Effector memory CD4-positive, alpha-beta T cell (primary cell): ENCODE measurements at places on chromosomes 7 and 10.

DNA sequence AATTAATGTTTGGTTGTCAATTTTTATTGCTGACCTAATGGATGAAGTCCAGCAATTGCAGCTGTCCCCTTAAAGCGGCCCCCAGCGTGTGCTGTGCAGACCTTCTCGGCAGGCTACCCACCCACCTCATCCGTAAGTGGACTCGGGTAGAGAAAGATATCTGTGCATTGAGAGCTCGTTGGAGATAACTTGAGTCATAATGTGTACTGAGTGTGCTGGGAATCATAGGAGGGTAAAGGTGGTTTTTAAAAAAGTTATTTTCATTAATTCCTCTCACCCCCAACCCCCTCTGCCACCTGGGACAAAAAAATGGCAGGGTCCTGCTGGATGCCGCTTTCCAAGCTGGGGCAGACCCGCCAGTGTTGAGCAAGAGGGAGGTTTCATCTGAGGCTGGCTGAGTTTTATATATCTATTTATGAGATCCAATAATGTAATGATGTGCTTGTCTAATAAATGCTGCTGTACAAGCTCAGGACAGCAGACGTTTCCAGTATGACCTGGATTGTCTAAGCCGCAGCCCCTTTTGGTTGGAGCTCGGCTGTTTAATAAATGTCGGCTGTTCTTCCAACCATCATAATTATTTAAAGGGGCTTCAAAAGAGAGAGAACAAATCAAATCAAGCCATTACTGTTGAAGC is 119.1 kb downstream of the NKX6-2 start:
- no peaks in the 10 kb centered on the region for H3K36me3 ChIP-seq
- no peak for DNase-seq
- no peaks in the 10 kb centered on the region for H3K4me1 ChIP-seq
- H3K27me3 ChIP-seq: no peaks in the 10 kb centered on the region
- H3K4me3 ChIP-seq: no peak overlapping the region
- no peak overlapping the region for H3K27ac ChIP-seq

GRCh38 chr7:100827330-100828226 is at the start of gene EPHB4:
Gene EPHB4, minus strand, starts transcription at chr7:100827523. Its CDS starts 493 bp downstream, at chr7:100827030.
- peak within 1 kb of the TSS; percentile 48 for H3K4me3 ChIP-seq
- DNase-seq: no peak
- peaks cover 18% of the 10 kb centered on the region for H3K27me3 ChIP-seq
- H3K36me3 ChIP-seq: no peaks in the 10 kb centered on the region
- H3K4me1 ChIP-seq: peaks cover 19% of the 10 kb centered on the region
- H3K27ac ChIP-seq: no peak within 1 kb of the TSS

DNA sequence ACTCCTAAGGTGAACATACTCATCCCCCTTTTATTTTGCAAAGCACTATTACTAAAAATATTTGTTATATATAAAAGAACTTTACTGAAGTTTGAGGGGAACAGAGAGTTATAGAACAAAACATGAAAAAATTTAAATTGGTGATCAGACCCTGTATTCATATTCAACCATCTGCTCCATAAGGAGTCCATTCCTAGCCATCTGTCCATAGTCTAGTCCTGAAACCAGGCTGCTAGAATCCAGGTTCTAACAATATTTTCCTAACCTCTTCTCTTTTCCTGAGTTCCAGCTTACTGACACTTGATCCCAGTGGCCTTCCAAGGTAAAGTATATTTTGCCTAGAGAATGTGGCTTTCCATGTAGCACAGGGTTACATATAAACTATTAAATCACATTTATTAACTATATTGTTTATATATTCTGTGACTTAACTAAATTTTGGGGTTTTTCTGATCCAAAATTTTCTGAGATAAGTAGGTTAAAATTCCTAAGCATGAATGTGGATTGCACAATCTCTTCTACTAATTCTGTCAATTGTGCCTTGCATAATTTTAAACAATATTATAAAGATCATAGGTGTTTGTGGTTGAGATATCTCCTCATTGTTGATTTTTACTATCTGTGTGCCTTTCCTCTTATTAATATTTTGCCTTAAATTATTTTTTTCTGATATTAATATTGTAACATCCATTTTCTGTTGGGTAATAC is 137.6 kb upstream of the MAGI2 start:
- no peaks in the 10 kb centered on the region for H3K4me1 ChIP-seq
- H3K36me3 ChIP-seq: no peaks in the 10 kb centered on the region
- DNase-seq: no peak

DNA sequence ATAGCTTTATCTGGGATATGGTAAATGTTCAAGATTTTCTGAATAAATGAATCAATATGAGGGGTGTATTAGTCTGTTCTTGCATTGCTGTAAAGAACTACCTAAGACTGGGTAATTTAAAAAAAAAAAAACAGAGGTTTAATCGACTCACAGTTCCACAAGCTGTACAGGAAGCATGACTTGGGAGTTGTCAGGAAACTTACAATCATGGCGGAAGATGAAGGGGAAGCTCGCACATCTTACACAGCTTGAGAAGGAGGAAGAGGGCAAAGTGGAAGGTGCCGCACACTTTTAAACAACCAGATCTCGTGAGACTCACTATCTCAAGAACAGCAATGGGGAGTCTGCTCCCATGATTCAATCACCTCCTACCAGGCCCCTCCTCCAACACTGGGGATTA is 32.5 kb upstream of the OTUD1 start:
- no peaks in the 10 kb centered on the region for H3K4me1 ChIP-seq
- no peak overlapping the region for H3K4me3 ChIP-seq
- DNase-seq: no peak
- no peaks in the 10 kb centered on the region for H3K27me3 ChIP-seq
- no peak overlapping the region for H3K27ac ChIP-seq
- no peaks in the 10 kb centered on the region for H3K36me3 ChIP-seq

- no peaks in the 10 kb centered on the region for H3K4me1 ChIP-seq
- DNase-seq: no peak
- H3K27ac ChIP-seq: no peak overlapping the region
- H3K36me3 ChIP-seq: no peaks in the 10 kb centered on the region
- no peaks in the 10 kb centered on the region for H3K27me3 ChIP-seq
These were observed 429.7 kb downstream of the EXOC4 start for GRCh38 chr7:133682364-133683181.

- no peak overlapping the region for H3K4me3 ChIP-seq
- no peaks in the 10 kb centered on the region for H3K27me3 ChIP-seq
- H3K27ac ChIP-seq: no peak overlapping the region
- no peaks in the 10 kb centered on the region for H3K4me1 ChIP-seq
- H3K36me3 ChIP-seq: no peaks in the 10 kb centered on the region
These were observed 737.2 kb upstream of the ANKRD30A start for GRCh38 chr10:36388166-36388565.

DNA sequence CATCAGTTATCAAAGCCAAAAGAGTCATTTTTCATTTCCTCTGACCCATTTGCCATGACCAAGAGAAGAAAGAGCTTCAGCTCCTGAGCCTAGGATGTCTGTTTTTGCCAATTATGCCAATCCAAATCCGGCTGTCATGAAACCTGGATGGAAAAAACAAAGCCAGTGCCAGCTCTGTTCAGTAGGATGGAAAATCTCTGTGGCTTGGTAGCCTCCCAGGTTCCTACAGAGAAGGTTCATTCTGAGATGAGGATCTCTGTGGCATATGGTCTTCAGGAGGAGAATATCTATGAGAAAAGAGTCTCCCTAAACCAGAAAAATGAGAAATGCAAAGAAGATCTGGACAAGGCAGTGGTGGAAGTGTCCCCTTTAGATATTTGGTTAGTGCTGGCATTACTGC is 475.4 kb downstream of the CNTNAP2 start:
- no peak for DNase-seq
- H3K36me3 ChIP-seq: no peaks in the 10 kb centered on the region
- no peak overlapping the region for H3K27ac ChIP-seq
- no peaks in the 10 kb centered on the region for H3K4me1 ChIP-seq

DNA sequence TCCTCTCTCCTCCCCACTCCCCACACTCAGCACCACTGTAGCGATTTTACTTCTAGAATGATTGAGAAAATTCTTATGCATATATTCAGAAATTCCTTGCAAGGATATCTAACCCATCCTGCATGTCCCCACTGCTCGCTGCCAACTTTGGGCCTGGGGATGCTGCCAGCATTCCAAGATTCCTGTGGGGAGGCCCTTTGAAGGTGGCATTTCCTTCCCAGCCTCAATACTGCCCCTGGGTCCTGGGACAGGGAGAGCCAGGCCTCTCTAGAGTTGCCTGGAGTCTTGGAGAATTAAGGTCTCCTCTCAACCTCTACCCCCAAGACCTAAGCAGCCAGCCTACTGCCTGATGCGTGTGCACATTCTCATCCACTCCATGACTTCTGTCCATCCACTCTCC is 303.5 kb downstream of the NEBL start:
- no peak overlapping the region for H3K27ac ChIP-seq
- no peaks in the 10 kb centered on the region for H3K27me3 ChIP-seq
- H3K4me1 ChIP-seq: no peaks in the 10 kb centered on the region
- DNase-seq: no peak

DNA sequence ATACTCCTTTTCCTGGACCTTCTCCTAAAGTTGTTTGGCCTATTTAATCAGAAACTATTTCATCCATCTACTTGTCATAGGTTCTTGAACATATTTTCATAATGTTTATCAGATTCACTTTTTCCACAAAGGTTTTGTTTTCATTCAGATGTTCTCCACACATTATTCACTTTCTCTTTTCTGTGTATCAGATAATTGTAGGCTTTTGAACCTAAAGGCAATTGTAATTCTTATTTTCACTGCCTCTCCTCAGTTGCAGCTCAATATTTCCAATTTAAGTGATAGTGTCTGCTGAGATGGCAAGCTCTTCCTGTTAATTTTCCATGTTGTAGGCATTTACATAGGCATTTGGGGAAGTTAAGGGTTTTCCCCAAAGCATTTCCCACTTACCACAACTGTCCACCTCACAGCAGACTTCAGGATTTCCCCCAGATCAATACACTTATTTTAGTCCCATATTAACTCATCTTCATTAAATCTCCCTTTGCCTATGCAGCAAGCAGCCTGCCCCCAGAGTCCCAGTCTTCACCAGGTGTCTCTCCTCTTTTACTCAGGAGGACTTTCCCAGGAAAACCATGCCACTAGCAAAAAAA is 12.3 kb upstream of the IKZF1 start:
- H3K27ac ChIP-seq: no peak overlapping the region
- no peak overlapping the region for H3K4me3 ChIP-seq
- DNase-seq: no peak
- H3K36me3 ChIP-seq: no peaks in the 10 kb centered on the region
- no peaks in the 10 kb centered on the region for H3K27me3 ChIP-seq

- no peaks in the 10 kb centered on the region for H3K36me3 ChIP-seq
- no peaks in the 10 kb centered on the region for H3K4me1 ChIP-seq
- no peak overlapping the region for H3K4me3 ChIP-seq
- no peaks in the 10 kb centered on the region for H3K27me3 ChIP-seq
- no peak for DNase-seq
- H3K27ac ChIP-seq: no peak overlapping the region
These were observed 396.4 kb upstream of the AKR1E2 start for GRCh38 chr10:4429571-4429970.

- no peaks in the 10 kb centered on the region for H3K27me3 ChIP-seq
- DNase-seq: no peak
- H3K4me3 ChIP-seq: no peak overlapping the region
- no peaks in the 10 kb centered on the region for H3K36me3 ChIP-seq
These were observed 618.1 kb downstream of the DNAJB6 start for GRCh38 chr7:157954901-157955300.

- DNase-seq: no peak
- H3K4me1 ChIP-seq: no peaks in the 10 kb centered on the region
- H3K4me3 ChIP-seq: no peak overlapping the region
- H3K36me3 ChIP-seq: no peaks in the 10 kb centered on the region
These were observed 63.6 kb downstream of the TMEM130 start for GRCh38 chr7:98805956-98806838.

DNA sequence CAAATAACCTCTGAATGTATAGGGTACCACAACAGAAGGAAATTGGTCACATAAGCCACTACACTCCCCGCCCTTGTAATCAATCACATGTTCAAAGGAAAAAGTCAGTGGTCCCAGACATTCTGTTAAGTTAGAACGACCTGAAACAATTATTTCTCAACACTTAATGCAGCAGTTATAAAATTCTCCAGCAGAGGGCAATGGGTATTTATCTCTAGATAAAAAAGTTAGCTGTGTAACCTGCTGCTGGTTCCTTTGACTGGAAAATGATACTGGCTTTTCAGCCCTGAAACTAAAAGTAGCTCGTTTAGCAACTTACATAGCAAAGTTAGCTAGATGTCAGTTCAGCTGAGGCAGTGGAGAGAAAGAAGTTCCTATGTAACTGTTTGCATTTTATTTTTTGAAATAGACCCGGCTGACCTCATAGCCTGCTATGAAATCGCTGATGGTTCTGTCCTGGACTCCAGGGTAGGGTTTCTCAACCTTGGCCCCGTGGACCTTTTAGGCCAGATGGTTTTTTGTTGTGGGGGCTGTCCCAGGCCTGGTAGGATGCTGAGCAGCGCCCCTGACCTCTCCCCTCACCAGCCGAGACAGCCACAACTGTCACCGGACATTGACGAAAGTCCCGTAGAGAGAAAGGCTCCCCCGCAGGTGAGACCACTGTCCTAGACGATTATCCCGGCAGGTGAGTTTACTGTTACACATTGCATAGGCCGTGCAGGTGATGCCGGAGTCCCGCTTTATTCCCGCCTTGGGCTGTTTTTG is 40.2 kb upstream of the PROSER2 start:
- no peak for DNase-seq
- H3K27me3 ChIP-seq: no peaks in the 10 kb centered on the region
- no peaks in the 10 kb centered on the region for H3K36me3 ChIP-seq
- H3K4me3 ChIP-seq: no peak overlapping the region
- no peak overlapping the region for H3K27ac ChIP-seq
